NCI-H82 (cell line): ENCODE measurements at places on chromosomes 12 and 14.
A peak's percentile ranks its signal among the peaks of the same experiment; 100 is the strongest.

DNA sequence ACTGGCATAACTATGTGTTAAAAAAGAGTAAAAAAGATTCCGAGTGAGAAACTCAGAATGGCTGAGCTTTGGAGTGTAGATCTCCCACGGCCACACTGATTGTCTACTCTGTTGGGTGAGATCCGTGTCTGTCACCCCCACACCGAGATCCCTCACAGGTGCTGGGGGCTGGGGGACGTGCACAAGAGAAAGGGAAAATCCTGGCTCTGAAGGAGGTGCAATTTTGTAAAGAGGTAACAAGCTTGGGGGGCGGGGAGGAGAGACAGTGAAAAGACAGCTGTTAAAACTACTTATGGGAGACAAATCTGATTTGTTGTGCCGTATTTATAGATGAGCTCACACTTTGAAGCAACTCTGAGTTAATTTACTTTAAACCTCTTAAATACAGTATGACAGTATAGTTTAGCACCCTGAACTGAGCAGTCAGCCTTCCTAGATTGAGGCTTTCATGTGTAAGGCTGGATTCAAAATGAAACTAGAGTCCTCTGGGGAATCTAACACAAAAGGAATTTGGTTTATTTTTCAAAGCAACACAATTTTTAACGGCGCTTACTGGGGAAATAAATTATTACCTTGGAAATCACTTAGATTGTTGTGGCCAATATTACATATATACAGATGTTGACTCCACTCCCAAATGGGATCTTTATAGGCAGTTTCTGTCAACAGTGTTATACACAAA is 167.4 kb upstream of the RGS6 start:
- peak; percentile 96 for DNase-seq

GRCh38 chr12:38141239-38141638 is 175.3 kb upstream of the ALG10B start:
- DNase-seq: no peak

- no peak for DNase-seq
Measured at GRCh38 chr12:1790444-1790843, 29.9 kb upstream of the LRTM2 start.

DNA sequence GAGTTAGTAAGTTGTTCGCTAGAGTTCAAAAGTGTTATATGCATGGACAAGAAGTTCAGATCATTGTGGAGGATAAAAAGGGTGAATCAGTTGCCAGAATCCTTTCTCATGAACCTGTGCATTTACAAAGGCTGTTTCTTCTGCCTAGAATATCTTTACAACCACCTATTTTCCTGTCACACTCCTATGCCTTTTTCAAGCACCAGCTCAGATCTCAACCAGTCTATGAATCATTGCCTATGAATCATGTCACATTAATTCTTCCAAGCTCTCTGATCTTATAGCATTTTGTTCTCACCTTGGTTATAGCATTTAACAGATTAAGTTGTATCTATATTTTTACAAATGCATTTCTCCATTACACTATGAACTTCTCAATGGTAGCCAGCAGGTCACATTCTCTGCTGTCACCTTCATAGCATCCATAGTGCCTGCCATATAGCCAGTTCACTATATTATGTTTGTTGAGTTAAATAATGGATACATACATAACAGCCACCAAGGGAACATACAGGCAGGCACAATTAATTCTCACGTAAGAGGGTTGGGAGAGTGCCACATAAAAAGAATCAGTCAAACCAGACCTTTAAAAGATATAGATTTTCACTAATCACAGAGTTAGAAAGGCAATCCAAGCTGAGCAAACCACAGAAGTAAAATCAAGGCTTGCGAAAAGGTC is 573.0 kb downstream of the FOXG1 start:
- no peak for DNase-seq

DNA sequence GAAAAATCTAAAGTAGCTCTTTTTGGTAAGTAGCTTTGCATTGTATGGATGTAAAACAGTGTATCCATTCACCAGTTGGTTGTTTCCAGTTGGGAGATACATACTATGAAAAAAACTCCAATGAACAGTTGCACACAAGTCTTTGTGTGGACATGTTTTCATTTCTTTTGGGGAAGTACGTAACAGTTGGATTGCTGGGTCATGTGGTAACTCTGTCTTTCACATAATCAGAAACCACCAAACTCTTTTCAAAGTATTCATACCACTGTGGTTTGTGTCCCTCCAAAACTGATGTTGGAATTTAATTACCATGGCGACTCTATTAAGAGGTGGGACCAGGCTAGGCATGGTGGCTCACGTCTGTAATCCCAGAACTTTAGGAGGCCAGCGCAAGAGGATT is 58.9 kb upstream of the RESF1 start:
- no peak for DNase-seq

DNA sequence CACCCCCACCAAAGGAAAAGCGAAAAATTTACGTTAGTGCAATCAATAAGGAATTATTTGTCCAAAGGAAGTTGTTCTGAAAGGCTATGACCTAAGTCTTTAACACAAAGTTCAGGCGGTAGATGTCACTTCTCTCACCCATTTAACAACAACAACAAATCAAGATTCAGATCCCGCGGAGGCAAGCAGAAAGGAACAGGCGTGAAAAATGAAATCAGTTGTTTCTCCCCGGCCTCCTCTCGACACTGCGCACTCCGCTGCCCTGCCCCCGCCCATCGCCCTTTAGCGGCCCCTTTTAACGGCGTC is 1.4 kb downstream of the DENND5B start:
- DNase-seq: no peak

GRCh38 chr14:95037273-95037672 is 120.1 kb downstream of the DICER1 start:
- no peak for DNase-seq

- no peak for DNase-seq
Measured at GRCh38 chr14:93051600-93052546, 63.9 kb downstream of the ITPK1 start.

DNA sequence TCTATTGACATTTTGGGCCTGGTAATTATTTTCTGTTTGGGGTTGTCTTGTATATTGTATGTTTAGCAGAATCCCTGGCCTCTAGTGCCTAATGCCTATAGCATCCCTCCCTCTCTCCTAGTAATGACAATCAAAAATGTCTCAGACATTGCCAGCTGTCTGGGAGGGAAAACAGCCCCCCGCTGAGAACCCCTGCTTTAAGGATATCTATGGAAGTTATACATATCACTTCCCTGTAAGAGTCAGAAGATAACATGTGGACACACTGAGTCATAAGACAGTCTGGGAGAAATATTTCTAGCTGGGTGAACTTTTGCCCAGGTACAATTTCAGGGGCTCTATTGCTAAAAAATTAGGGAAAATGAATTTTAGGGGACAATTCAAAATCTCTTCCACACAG is 255.0 kb downstream of the PAWR start:
- no peak for DNase-seq

DNA sequence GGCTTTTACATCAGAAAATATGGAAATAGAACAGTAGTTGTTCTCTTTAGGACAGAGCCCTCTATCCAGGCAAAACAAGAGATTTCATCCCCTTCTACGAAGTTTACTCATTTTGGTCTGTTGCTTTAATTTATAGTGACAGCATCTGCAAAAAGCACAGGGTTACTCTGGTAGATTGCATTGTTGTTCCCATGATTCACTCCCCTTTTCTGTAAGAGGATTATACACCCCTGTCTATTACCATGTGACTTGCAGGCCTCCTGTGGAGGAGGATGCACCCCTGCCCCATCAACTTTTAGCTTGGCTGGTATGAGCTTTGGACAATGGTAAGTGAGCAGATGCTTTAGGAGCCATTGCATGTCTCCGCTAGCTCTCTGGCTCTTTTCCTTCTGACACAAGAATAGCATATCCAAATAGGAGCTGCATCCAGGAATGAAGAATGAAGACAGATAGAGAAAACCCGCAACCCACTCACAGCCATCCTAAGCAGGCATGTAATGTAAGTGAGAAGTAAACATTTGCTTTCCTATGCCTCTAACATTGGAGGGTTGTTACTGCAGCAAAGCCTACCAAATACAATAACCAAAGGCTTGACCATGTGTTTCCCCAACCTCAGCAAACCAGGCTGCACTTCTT is 304.2 kb downstream of the AKAP6 start:
- DNase-seq: peak; percentile 43

- DNase-seq: no peak
Measured at GRCh38 chr14:75562089-75562488, 16.3 kb upstream of the FLVCR2 start.

DNA sequence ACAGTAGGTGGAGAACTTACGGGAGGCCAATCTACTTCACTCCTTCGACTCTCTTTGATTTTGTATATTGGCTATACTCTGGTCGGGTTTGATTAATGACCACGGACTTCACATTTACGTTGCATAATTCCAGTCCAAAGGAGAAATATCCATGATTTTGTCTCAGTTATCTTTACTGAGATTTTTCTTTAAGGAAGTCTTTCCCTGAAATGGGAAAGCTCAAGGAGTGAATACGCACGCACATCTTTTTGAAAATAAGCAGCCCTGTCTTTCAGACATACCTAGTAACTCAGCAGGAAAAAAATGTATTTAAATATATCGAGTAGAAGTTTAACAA is 5.7 kb upstream of the ALX1 start:
- DNase-seq: no peak

GRCh38 chr14:24674204-24674970 is 40.4 kb upstream of the GZMB start:
- no peak for DNase-seq

DNA sequence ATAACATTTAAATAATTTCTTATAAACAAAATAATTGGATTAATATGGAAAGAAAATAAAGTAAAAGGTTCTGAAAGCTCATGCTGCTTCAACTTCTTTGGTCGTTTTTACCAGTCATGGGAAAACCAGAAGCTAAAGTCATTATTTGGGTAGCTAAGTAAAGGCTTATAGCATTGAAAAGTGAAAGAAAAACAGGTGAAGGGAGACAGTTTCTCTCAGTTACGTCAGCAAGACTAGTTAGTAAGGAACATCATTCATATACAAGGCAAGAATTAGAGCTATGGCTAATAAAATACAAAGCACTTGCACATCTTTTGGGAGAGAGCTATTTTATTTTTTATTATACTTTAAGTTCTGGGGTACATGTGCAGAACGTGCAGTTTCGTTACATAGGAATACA is 170.3 kb upstream of the SYT10 start:
- DNase-seq: no peak

GRCh38 chr12:104730763-104731162 is 227.3 kb downstream of the SLC41A2 start:
- no peak for DNase-seq

- no peak for DNase-seq
Measured at GRCh38 chr12:1639538-1639937, 10.5 kb downstream of the WNT5B start.

GRCh38 chr14:90398841-90399540 is 2.2 kb downstream of the CALM1 start:
- DNase-seq: peak; percentile 5

DNA sequence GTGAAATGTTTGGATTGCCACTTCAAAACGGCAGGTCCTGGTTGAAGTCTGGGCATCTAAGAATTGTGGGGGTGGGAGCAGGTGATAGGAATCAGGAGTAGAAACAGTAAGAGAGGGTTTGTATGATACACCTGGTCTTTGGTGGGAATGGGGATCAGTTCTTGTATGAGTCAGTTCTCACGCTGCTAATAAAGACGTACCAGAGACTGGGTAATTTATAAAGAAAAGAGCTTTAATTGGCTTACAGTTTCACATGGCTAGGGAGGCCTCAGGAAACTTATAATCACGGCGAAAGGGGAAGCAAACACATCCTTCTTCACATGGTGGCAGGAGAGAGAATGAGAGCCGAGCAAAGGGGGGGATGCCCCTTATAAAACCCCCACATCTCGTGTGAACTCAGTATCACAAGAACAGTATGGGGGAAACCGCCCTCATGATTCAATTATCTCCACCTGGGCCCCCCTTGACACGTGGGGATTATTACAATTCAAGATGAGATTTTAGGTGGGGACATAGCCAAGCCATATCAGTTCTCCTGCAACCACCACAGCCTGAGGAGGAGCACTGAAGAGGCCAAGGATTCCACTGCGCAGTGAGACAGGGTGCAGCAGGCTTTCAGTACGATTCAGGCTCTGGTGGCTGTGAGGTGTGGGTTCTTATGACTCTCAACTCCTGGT is 52.1 kb downstream of the DRAM1 start:
- DNase-seq: peak; percentile 6

DNA sequence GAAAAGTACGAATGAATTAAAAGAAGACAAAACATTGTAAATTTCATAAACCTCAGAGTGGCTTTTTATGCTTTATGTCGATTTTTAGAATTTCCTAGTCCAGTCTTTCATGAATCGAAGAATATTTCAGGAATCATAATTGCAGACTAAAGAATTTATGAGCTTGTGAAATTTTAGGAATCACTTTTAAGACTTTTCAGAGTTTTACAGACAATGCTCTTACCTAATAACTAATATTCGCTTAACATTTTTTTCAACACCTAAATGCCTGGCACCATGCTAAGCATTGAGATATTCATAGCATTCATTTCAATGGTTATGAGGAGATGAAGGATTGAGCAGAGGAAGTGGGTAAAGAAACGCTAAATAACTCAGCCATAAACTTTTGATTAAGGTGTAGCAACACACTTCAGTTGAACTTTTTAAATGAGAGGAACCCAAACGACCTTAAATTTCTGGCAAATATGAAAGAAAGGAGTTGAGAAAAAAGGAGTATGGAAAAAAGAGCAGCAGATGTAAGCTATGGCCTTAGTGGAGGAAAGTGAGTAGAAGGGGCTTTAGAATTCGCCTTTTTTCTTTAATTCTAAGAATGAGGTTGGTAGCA is 739 bp upstream of the USP44 start:
- no peak for DNase-seq

GRCh38 chr12:123050331-123050831 is 69.9 kb downstream of the ARL6IP4 start:
- DNase-seq: no peak

DNA sequence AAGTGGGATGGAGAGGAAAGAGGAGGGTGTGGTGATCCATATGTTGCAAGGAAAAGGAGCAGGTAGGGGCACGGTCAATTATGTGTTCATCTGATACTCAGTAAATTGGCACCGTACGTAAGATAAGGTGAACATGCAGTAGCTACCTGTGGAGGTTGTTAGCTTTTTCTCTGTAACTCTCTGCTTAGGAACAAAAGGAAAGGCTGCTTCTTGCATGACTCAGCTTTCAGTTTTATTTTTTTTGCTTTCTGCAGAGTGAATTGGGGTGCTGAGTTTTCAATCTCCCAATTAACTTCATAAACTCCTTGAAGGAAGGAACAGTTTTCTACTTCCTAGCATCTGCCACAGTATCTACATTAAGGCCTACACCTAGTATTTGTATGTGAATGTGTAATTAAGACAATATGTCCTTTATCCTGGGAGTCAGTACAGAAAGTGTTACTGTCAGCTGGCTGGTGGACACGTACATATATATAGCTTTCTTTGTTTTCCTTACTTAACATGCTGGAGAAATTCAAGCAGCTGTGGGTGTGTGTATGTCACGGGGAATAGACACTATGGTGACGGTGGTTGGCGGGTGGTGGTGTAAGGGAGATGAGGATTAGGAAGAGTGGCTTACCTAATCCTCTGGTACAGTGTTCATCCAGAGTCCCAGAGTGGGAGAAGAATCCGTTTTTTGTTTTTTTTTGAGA is 40.1 kb upstream of the WNK1 start:
- DNase-seq: peak; percentile 57

GRCh38 chr12:30701056-30701455 is 5.4 kb upstream of the IPO8 start:
- no peak for DNase-seq

GRCh38 chr14:72830786-72831594 is 62.9 kb downstream of the DPF3 start:
- DNase-seq: no peak

GRCh38 chr14:24974591-24975374 is 75.2 kb downstream of the STXBP6 start:
- DNase-seq: no peak
